Activated T-cell treated with anti-CD3 and anti-CD28 coated beads, Interleukin-2, amount 50 U/mL, for 48 hours (primary cell): ENCODE measurements at places on chromosomes 13 and 19.
A peak's percentile ranks its signal among the peaks of the same experiment; 100 is the strongest.

DNA sequence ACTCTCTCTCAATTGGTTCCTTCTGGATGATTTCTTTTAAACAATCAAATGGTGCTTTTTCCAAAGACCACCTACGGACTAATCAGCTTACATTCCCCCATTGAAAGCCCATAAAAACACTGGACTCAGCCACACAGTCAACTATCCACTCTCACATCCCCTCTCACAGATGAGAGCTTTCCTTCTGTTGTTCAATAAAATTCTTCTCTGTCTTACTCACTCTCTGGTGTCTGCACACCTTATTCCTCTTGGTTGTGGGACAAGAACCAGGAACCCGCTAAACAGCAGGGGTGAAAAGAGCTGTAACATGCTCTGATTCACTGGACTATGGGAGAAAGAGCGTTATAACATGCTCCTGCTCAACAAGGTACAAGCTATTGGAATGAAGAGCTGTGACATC is 2896.2 kb downstream of the PCDH9 start:
- DNase-seq = no peak

GRCh38 chr19:58392945-58393724 is 2.3 kb upstream of the RNF225 start:
- DNase-seq = no peak

DNA sequence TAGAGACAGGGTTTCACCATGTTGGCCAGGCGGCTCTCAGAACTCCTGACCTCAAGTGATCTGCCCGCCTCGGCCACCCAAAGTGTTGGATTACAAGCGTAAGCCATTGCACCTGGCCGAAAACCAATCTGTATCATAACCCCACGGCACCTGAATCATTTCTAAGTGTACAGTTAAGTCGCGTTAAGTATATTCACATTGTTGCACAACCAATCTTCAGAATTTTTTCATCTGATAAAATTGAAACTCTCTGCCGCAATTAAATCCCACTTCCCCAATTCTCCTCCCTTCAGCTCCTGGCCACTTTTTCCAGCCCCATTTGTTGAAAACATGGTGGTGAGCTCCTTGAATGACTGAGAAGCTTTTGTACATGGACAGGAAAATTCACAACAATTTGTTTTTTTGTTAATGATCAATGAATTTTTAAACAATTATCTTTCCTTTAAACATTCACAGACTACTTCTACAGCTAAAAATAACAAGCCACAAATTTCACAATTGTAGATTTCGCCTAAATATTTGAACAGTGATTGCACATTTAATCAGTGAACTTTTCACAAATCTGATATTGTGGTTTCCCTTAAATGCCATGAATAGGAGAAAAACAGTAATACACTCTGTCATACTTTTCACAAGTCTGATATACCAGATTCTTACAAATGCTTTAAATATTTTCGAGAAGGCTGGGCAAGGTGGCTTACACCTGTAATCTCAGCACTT is 13.8 kb downstream of the FGF21 start:
- DNase-seq = no peak

GRCh38 chr13:23593148-23593547 is 22.9 kb downstream of the TNFRSF19 start:
- no peak for DNase-seq

DNA sequence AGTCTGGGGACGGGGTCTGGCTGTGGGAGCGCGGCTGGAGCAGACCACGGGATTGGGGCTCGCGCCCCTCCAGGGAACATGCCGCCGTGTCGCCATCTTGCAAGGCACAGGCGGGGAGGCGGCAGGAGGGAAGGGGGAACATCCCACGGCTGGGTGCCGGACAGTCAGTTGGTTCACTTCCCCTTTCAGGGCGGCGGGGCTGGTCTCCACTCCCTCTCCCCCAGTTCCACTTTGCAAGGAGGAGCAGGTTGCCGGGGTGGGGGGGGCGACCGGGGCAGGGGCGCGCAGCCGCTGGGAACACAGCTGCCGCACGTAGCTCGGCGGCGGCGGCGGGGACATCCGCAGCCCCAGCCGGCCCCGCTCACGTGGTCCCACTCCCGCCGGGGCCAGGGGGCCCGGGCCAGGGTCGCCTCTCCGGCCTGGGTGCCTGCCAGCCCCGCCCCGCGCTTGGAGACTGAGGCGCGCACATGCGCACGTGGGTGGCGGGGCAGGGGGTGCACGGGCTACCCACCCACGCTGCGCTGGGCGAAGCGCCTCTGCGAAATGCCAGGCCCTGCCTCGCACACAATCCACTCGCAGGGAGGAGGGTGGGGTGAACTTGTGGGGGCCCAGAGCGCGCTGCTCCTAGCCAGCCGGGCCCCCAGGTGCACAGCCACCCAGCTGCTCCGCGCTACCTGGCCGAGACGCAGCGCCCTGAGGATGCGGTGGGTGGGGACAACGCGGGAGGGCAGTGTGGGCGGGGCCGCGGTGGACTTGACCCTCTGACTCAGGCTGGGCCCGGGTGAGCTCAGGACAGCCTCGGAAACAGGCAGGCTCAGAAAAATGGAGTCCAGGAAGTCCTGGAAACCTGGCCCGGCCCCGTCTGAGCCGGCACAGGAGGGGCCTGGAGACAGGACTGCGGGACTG is 6.4 kb downstream of the KLF16 start:
- peak; percentile 79 for DNase-seq

DNA sequence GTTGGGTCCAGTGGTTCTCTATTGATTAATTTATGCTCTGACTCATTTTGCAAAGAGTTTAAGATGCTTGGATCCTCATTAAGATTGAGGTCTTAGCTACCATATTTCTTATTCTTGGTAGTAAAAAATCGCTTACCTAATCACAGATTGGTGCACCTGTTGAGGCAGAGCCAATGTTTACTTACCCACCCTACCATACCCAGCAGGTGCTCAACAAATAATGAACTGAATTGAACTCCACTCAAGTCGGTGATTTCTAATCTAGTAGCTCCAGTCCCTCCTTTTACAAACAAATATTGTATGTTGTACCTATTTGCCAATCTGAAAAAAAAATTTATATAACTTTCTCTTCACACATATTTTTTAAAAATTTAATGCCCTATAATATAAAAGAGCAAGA is 361.0 kb downstream of the FGF14 start:
- DNase-seq = no peak

- peak; percentile 88 for DNase-seq
Measured at GRCh38 chr19:35153701-35154524, 622 bp upstream of the FXYD5 start.

- no peak for DNase-seq
Measured at GRCh38 chr13:99845161-99845874, 126.2 kb downstream of the ZIC5 start.

DNA sequence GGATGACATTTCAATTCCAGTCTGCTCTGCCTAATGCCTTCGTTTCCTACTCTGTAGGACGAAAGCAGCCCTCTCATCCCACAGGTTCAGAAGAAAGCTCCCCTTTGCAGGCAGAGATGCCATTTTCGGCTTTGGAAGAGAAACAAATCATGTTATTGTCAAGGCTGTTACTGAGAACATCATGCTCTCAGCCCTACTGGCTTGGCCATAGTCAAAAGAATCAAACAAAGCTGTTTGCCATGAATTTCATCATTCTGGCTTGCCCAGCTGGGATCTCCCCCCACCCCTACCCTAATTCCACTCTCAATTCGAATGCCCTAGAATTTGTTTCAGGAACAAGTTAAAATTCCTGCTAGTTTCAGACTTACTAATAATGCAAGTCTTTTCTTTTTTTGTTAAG is 162.3 kb upstream of the SERP2 start:
- DNase-seq = no peak

- peak; percentile 29 for DNase-seq
Measured at GRCh38 chr13:77516342-77516789, 19.1 kb upstream of the SCEL start.

DNA sequence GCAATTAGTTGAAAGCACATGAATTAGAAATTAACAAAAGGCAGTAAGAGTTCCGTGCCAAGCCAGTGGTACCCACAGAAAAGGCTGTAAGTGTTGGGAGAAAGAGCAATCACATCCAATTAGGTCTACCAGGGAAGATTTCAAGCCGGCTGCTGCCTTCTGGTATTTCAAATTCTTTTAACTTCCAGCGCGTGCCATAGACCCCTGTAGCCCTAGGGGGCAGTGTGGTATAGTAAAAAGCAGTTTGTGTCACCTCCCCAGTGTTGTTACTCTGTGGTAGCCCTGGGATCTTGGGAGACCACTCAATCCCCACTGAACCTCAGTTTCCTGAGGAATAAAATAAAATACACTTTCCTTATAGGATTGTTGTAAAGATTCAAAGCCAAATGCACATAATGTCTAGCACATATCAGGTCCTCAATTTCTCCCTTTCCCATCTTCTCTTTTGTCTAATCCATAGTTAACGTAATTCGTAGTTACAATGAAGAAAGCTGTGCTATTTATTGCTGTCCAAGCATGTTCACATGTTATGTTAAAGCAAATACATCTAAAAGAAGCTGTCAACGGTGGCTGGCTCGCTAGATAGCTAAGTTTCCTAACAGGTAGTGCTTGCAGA is 230.2 kb downstream of the TDRD3 start:
- no peak for DNase-seq

- DNase-seq = no peak
Measured at GRCh38 chr13:73063166-73063565, 4.4 kb downstream of the KLF5 start.

GRCh38 chr13:102812611-102813287 is 13.8 kb downstream of the BIVM start:
- no peak for DNase-seq

- DNase-seq = no peak
Measured at GRCh38 chr13:111049791-111050538, 65.1 kb upstream of the ARHGEF7 start.

- peak; percentile 51 for DNase-seq
Measured at GRCh38 chr19:17721821-17722220, 2.5 kb downstream of the MAP1S start.

DNA sequence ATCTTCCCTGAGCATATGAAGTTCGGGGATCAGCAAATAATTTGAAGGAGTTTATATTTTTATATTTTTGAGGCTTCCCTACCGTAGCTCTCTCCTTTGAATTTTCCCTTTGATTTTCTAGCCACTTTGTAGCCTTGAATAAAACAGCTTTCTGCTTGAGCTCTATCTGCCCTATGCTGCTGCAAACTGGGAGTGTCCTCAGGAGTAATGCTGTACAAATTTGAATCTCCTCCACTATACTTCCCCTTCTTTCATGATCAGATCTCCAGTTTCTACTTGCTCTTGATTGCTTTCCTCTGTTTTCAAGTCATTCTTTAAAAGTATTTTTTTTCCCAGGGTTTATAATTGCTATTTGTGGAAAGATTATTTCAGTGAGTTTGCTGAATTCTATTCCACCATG is 14.6 kb downstream of the PDS5B start:
- no peak for DNase-seq

- DNase-seq = peak; percentile 77
Measured at GRCh38 chr19:35935911-35936737, at the start of gene LRFN3. Gene LRFN3, plus strand, starts transcription at chr19:35936374. Its CDS starts 3,052 bp downstream, at chr19:35939426.

GRCh38 chr19:10514211-10515145 is 2.8 kb downstream of the S1PR5 start:
- DNase-seq = peak; percentile 50

DNA sequence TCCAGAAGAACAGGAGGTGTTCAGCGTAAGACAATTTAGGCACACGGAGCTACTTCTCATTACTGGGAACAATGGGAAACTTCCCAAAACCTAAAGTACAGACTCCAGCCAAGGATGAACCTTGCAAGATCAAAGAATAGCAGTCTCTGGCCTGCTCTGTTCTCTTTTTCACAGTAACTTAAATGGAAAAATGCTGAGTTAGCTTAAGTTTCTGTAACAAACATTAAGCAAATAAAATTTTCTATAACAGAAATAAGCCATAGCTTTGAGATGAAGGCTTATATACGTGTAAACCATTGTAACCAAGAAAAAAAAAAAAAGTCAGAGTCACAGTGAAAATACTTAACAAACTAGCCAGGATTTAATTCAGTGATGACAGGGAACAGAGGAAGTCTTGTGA is 18.2 kb upstream of the ZNF460 start:
- DNase-seq = no peak

DNA sequence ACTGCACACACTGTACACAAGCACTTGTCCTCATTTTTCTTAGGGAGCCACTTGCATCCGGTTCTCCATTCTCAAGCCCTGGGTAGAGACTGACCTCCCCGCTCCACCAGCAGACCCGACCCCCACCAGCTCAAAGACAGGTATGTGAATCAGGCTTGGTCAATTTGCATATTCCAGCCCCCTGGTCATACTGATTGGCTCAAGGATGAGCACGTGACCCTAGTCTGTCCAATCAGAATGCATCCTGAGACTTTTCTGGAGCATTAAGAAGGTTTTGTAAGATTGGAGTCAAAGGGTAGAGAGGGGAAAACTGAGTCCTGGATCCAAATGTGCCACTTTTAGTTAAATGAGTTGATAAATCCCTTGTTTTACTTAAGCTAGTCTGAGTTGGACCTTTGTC is 34.1 kb downstream of the NOTCH3 start:
- no peak for DNase-seq

GRCh38 chr13:109243311-109243951 is 543.0 kb downstream of the IRS2 start:
- no peak for DNase-seq

GRCh38 chr19:51439021-51439465 is 19.2 kb downstream of the SIGLEC8 start:
- DNase-seq = peak; percentile 51

- DNase-seq = no peak
Measured at GRCh38 chr13:49347650-49348385, 96.0 kb downstream of the CAB39L start.

GRCh38 chr13:36074659-36075058 is 56.5 kb downstream of the DCLK1 start:
- DNase-seq = no peak

- no peak for DNase-seq
Measured at GRCh38 chr13:80251403-80251802, 89.5 kb downstream of the SPRY2 start.

DNA sequence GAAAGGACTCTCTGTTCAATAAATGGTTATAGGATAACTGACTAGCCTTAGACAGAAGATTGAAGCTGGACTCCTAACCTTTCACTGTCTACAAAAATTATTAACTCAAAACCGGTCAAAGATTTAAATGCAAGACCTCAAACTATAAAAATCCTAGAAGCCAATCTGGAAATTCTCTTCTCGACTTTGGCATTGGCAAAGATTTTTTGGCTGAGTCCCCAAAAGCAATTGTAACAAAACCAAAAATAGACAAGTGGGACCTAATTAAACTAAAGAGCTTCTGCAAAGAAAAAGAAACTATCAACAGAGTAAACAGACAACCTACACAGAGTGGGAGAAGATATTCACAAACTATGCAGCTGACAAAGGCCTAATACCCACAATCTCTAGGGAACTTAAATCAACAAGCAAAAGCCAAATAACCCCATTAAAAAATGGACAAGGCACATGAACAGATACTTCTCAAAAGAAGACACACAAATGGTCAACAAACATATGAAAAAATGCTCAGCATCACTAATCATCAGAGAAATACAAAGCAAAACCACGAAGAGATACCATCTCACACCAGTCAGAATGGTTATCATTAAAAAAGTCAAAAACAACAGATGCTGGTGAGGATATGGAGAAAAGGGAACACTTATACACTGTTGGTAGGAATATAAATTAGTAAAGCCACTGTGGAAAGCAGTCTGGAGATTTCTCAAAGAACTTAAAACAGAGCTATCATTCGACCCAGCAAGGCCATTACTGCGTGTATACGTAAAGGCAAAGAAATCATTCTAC is 266.3 kb downstream of the DNAJC15 start:
- DNase-seq = no peak
